ENCODE measurements at places on chromosomes 5 and 9.

DNA sequence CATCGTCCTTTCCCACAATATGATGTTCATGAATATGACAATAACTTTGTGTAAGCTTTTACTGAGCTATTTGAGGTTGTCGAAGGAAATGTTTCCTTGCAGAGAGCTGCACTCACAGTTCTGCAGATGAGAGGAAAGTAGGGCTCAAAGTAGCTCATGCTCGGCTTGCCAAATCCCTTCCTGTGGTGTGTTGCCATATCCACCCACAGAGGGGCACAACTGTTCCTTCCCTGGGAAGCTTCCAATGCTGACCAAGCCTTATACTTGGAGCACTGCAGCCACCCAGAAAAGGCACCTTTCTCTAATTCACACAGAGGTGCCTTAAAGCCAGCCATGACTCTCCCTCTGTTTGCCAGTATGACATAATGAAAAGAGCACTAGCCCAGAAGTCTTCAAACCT is 390.3 kb downstream of the CAAP1 start:
- no peak for DNase-seq

GRCh38 chr9:126723807-126724172 is 81.0 kb upstream of the ZBTB43 start:
- peak; percentile 27 for DNase-seq

DNA sequence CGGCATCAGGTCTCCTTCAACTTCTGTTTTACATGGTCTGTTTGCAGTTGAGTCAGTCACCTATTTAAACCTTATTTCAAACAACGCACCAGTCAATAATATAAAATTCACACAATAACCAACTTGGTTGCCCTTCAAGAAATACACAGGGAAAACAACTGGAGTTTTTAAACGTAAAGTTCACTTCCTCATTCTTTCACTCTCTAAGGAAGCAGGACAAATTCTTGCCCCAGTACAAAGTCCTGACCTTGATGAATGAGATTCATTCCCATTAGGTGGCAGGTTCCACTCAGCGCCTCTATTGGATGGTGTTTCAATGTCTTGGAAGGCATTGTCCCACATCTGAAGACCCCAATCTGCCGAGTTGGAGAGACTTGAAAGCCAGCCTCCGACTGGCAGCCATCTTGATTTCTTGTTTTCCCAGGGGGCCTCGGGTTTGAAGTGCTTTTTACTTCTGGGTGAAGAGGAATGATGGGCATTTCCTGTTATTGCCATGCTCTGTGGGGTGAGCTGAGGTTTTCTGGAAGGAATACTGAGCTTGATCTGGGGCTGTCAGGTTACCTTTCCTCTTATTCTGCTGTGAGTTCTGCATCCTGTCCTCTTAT is 105.0 kb downstream of the ACER2 start:
- no peak for DNase-seq

DNA sequence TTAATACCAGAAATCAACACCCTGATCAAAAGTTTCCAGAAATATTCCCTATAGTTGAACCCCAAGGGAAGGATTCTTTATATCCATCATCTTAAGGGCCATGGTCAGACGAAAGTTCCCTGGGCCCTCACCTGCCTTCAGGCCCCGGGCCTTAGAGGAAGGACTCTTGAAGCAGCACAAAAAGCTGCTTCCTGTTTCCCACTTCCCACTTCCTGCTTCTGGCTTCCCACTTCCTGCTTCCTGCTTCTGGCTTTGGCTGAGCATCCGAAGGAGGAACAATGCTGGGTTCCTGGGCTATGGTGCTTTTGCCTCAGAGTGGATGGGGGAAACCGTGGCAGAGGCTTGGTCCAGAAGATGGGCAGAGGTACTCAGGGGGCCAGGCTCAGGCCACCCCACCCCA is 25.8 kb upstream of the DAP start:
- no peak for DNase-seq

- DNase-seq: no peak
Observed at GRCh38 chr5:116645627-116646026, 71.0 kb upstream of the SEMA6A start.

GRCh38 chr5:151896031-151896691 is 28.5 kb downstream of the GLRA1 start:
- no peak for DNase-seq

GRCh38 chr5:134314443-134314842 is 52.5 kb downstream of the CDKL3 start:
- DNase-seq: no peak

DNA sequence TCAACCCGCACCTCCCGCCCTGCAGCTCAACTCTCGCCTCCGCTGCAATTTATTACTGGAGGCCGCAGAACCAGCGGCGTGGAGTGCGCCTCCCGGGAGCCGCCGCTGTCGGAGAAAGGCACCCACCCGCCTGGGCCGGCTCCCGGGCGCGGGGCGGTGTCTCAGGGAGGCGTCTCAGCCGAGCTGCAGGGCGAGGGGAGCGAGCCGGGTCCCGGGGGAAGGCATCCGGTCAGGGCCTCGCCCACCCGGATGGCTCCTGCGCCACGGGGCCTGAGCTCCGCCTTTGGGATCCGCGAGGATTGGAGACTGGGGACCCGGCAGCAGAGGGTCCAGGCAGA is 32.9 kb downstream of the TSPAN17 start:
- no peak for DNase-seq

GRCh38 chr5:18114151-18114757 is 480.0 kb downstream of the TAF11L14 start:
- DNase-seq: no peak

GRCh38 chr9:4540425-4540824 is 50.2 kb downstream of the SLC1A1 start:
- no peak for DNase-seq

DNA sequence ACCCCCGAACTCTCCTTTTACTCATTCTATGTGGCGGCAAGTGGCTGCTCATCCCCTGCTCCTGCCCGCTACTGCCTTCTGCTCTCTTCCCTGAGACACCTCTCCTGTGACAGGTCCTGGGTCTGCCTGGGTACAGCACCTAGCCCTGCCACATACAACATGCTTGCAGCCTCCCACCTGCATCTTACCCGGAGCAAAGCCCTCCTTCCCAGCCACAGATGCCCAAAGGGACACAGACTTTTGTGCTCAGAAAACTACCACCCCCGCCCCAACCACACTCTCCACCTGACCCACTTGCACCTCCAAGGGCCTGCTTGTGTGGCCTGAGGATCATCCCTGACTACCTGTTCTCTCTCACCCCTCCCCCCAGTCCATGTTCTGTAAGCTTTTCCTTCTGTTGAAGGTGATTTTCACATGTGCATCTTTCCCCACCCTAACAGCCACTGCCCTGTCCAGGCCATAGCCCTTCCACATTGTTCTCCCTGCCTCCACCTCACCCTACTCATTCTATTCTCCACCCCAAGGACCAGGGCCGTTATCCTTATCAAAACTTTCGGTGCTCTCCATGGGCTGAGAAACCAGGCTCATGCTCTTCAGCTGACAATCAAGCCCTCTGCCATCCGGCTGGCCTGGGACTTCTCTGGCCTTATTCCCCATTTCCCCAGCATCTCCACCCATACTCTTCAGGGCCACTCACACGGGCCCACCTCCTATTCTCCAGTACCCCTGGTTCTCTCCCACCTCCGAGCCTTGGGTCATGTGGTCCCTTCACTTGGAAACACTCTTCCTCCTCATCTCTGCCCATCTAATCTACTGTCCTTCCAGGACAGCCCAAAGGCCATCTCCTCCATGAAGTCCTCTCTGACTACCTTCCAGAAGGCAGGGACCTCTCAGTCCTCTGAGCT is 46.4 kb upstream of the ALDH1B1 start:
- DNase-seq: no peak

- no peak for DNase-seq
Observed at GRCh38 chr9:21685502-21685901, 116.9 kb upstream of the MTAP start.

GRCh38 chr9:113906411-113907110 is 30.5 kb downstream of the ZNF618 start:
- no peak for DNase-seq

- no peak for DNase-seq
Observed at GRCh38 chr5:169153405-169153804, 147.5 kb downstream of the SLIT3 start.

- no peak for DNase-seq
Observed at GRCh38 chr5:109697339-109697738, 7.6 kb downstream of the MAN2A1 start.

GRCh38 chr5:121218086-121218485 is 633.6 kb upstream of the FTMT start:
- no peak for DNase-seq

GRCh38 chr5:96300976-96301375 is 132.1 kb downstream of the PCSK1 start:
- DNase-seq: no peak

- DNase-seq: no peak
Observed at GRCh38 chr5:67120032-67120431, 76.6 kb downstream of the CD180 start.

GRCh38 chr9:71630377-71630995 is 137.8 kb downstream of the CEMIP2 start:
- DNase-seq: no peak

GRCh38 chr9:121838746-121839669 is 187.6 kb downstream of the DAB2IP start:
- no peak for DNase-seq

- no peak for DNase-seq
Observed at GRCh38 chr5:10699281-10699874, 61.7 kb downstream of the DAP start.

- DNase-seq: no peak
Observed at GRCh38 chr9:89529243-89530035, 31.5 kb upstream of the SEMA4D start.

DNA sequence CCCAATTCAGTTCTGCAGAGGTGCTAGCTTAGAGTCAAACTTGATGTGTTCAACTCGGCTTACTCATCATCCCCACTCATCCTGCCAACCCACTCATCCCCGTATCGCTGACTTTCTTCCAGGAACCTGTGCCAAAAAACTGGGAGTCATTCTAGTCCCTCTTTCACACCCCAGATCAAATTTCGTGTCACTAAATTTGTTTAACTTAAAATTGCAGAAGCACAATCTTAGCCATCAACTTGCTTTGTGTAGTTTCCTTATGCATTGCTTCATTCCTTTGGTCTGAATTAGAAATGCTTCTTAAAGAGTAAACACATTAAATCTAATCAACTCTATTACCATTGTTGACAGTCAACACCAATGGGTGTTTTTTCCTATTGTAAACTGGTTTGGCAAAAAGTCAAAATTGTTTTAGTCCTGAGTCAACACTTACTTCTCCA is 162.4 kb downstream of the TTC39B start:
- no peak for DNase-seq

DNA sequence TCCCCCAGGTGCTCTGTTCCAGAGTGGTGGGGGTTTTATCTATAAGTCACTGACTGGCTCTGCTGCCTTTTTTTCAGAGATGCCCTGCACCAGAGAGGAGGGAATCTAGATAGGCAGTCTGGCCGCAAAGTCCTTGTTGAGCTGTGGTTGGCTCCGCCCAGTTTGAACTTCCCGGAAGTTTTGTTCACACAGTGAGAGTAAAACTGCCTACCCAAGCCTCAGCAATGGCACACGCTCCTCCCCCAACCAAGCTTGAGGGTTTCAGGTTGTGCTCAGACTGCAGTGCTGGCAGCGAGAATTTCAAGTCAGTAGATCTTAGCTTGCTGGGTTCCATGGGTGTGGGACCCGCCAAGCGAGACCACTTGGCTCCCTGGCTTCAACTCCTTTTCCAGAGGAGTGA is 1428.6 kb downstream of the MAT2B start:
- DNase-seq: no peak

DNA sequence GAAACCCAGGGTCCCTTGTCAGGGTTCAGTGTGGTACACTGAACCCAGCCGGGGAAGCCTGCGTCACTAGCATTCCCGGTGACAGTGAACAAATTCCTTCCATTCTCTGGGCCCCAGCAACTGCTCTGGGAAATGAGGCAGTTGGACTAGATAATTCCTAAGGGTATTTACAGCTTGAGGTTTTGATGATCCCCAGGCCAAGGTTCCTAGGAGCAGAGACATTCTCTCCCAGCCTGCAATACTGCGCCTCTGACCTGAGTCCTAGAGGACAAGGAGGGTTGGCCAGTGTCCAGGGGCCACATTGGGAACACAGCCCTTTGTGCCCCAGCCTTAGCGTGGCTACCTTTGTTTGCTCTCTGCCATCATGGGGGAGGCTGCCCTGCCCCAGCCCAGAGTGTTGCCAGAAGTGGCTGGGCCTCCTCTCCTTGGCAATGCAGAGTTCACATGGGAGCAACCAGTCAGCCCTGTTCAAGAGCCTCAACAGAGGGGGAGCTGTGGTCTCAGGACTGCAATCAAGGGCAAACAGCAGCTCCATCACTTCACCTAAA is 178.2 kb downstream of the SEC61B start:
- no peak for DNase-seq

DNA sequence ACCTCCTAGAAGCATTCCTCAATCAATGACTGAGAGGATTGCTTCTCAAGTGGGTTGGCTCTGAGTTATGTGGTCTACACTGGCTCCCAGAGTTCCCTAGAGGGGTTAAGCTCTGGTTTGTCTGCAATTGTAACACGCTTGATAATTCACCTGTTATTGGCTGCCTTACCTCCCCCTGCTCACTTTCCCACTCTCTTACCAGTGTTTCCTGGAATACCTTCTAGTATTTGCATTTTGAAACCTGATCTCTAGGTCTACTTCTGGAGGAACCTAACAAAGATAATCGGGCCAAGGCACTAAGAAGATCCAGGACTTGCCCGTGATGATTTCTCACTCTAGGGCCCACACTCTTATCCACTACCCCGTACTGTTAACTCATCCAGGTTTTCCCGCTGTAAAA is 110.1 kb upstream of the MAP3K1 start:
- no peak for DNase-seq

DNA sequence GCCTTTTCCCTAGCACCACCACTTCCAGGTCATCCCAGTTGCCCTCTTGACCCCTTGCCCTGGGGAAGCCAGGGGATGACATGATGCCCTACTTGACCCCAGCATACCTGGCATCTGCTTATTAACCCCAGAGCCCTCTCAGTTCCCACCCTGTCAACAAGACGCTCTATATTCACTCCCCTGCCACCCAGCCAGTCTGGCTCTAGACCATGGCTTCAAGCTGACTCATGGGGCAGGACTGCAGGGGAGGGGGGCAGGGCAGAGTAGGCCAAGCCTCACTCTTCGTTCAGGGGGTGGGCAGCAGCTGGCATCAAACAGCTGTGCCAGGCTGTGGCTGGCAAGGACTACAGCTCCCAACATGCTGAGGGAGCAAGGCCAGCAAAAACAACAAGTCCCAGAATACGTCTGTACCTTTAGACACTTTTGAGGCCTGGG is 5.3 kb downstream of the ATOSB start:
- no peak for DNase-seq

DNA sequence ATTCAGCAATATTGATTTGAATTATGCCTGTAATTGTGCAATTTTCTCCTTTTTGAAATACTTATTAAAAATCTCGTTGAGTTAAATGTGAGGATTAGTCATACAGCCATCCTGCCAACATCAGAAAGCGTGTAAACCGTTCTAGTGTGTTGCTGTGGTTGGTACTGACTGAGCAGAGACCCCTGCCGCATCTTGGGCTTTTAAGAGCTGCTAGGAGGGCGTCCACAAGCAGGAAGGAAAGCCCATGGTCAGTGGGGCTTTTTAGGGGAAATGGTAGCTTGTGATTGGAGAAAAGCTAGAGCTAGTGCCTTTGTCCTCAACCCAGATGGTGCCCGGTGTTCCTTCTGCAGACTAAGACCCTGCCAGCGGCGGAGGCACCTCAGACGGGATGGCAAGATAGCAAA is 1.3 kb downstream of the SDHA start:
- DNase-seq: no peak

GRCh38 chr5:150227036-150227435 is 37.2 kb downstream of the SLC6A7 start:
- no peak for DNase-seq

GRCh38 chr5:154802050-154802449 is 46.9 kb downstream of the LARP1 start:
- DNase-seq: no peak

Data from cerebellar nuclear complex (tissue), 1 donor.